ENCODE measurements at places on chromosomes 16 and 17.

DNA sequence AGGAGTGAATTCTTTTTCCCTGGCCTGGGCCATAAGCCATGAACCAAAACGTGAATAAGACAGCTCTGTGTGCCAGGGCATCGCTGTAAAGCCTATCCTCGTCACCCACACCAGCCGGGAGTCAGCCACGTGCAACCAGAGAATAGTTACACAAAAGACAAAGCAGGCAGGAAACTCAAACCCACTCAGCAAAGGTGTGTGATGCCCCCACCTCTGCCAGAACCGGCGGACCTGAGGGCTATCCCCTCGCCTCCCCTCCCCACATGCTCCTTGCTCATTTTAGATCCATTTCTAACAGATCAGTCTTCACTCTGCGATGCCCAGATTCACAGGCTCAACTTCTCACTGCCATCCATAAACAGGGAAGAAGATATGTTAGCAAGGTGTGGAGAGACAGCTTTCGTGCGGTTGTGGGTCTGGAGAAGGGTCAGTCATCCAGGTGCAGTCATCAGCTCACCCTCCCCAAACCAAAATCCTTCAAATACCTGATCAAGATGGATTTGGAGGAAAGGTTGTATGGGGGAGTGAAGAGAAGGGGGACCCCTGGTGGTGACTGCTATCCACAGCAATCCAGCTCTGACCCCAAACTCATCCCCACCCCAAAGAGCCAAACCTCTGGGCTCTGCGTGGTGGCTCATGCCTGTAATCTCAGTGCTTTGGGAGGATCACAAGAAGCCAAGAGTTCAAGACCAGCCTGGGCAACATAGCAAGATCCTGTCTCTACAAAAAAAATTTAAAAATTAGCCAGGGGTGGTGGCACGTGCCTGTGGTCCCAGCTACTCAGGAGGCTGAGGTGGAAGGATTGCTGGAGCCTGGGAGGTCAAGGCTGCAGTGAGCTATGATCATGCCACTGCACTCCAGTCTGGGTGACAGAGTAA, 219.2 kb downstream of the C16orf78 start:
- DNase-seq = no peak

GRCh38 chr16:65660390-65660789, 538.5 kb upstream of the CDH11 start:
- DNase-seq = no peak

- no peak for DNase-seq
These were observed 20.5 kb upstream of the JPH3 start for GRCh38 chr16:87581857-87582215.

- DNase-seq = no peak
These were observed 3.1 kb upstream of the CDRT4 start for GRCh38 chr17:15470536-15470935.

DNA sequence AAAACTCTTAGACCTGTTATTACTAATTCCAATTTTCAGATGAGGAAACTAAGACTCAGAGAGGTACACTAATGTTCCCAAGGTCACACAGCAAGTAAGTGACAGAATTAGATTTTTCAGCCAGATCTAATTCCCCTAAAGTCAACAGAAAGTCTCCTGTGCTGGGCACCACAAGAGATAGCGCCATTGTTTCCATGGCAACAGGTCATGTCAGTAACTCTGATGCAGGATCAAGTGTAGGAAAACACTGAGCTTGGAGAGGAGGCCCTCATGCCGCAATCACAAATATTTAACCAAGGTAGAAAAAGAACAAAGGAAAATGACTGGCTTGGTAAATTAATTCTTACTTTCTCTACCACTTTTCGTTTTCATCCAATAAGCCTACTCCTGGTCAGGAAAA, 166.0 kb upstream of the CDH13 start:
- DNase-seq = peak; percentile 63

GRCh38 chr17:76272541-76273444, 7.6 kb downstream of the UBALD2 start:
- no peak for DNase-seq

- no peak for DNase-seq
These were observed 11.4 kb downstream of the SLC7A6 start for GRCh38 chr16:68275611-68276191.

All from NCI-H774 (cell line).